Activated CD4-positive, alpha-beta memory T cell treated with anti-CD3 and anti-CD28 coated beads for 36 hours (primary cell): ENCODE measurements at places on chromosomes 11 and 22.

- DNase-seq, result peak; percentile 68
Observed at GRCh38 chr11:120168960-120169681, 31.2 kb upstream of the TRIM29 start.

GRCh38 chr22:48278620-48279460, 1516.4 kb downstream of the TBC1D22A start:
- DNase-seq, result no peak

DNA sequence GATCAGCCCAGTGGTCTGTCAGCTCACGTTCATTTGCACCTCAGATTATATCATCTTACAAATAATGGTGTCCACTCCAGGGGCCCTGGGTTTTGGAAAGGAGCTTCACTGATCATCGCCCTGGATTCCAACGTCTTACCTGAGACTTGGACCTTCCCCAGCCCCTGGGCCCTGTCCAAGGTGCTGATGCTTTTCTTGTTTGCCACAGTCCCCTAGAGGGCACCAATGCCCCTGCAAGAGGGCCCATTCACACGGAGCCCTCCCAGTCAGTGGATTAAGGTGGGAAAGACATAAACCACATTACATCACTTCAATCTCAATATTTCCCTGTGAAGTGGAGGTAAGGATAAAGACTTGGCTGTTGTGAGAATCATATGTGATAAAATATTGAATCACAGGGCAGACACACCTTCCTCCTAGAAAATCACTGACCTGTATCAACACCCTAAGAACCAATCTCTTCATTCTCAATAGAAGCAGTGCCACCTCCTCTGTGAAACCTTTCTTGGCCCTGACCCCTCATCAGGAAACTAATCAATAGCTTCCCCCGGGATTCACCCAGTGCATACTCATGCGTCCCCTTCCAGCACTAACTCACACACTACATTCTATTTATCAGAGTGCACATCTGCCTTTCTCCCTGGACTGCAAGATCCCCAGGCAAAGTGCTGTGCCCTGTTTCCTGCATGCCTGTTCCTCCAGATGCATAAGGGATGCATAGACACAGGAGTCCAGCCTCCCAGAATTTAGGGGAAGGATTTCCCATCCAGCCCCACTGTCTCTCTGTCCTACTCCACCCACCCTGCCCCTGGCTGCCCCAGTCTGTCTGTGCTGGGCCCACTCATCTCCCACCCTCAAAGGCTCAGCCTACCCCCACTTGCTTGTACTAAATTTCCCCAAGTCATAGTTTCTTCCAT, 167.0 kb downstream of the BUD13 start:
- DNase-seq, result peak; percentile 54

DNA sequence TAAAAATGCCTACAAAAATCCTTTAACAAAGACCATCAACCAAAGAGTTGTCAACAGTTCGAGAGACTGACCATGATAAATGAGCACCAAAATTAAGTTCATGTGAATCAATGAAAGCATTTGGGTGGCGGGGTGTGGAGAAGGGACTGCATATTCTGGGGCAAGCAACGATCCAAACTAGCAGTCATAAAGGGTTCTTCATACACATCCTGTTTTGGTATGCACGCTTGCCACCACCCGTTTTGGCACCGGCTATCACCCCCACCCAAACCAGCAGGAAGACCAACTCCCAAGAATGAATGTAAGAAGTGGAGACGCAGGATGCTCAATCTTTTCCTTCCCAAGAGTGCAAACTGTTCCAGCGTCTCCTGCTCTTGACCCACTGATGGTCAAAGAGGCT, 80.8 kb downstream of the SGSM3 start:
- DNase-seq, result peak; percentile 33

- DNase-seq, result no peak
Observed at GRCh38 chr11:2796508-2797113, 89.0 kb downstream of the CDKN1C start.

DNA sequence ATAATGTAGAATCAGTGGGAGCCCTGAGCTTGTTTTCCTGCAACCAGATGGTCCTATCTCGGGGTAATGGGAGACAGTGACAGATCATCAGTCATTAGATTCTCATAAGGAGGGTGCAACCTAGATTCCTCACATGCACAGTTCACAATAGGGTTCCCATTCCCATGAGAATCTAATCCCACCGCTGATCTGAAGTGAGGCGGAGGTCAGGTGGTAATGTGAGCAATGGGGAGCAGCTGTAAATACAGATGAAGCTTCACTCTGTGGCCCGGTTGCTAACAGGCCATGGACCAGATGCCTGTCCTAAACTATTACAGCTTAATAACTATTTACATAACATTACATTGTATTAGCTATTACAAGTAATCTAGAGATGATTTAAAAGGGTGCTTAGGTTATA, 17.0 kb downstream of the DIXDC1 start:
- no peak for DNase-seq

DNA sequence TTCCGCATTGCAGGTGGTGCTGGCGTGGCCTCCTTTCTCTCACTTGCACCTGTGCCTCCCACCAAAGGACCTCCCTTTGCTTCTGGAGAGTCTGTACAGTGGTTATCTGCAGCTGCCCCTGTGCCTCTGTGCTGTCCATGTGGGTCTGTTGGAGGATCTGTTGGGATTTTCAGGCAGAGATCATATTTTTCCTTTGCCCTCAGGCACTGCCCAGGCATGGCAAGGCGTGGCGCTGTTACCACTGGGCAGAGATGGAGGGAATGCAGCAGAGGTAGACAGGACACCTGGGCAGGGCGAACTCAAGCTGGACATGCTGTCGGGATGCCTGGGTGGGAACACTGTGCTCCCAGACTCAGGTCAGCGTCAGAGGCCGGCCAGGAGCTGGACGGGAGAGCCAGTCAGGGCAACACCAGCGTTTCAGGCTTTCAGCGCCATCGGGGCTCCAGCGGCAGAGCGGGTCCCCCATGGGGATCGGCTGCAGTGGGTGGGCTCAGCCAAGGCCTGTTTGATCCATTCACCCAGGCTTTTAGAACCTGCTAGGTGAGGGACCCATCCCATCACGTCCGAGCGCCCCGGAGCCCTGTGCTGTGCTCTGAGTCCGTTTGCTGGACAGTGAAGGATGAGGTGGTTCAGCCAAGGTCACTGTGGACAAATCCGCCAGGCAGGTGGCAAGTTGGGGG, 718.9 kb downstream of the BRD1 start:
- DNase-seq, result no peak

- DNase-seq, result no peak
Observed at GRCh38 chr11:123521930-123522329, 91.9 kb downstream of the GRAMD1B start.
